ENCODE measurements at places on chromosomes 12 and 14. TPM values are rescaled to one million over a fixed set of nuclear protein-coding genes. Genes with fewer than 3 reads are reported as not detected.

Gene IRAK4
- 10.6 TPM for polyA plus RNA-seq

Gene PTPN21
- polyA plus RNA-seq: 3.7 TPM

Gene ZNF891
- 1.2 TPM for polyA plus RNA-seq

Gene SLC6A15
- polyA plus RNA-seq: 0.17 TPM

Gene CIT
- polyA plus RNA-seq: 5.9 TPM

Gene DEPDC4
- 1.2 TPM for polyA plus RNA-seq
